ENCODE measurements at places on chromosomes 11 and 22. TPM values are rescaled to one million over a fixed set of nuclear protein-coding genes. Genes with fewer than 3 reads are reported as not detected.

- no peak for DNase-seq
Observed at GRCh38 chr22:25143156-25144076, 56.2 kb upstream of the CRYBB3 start.

DNA sequence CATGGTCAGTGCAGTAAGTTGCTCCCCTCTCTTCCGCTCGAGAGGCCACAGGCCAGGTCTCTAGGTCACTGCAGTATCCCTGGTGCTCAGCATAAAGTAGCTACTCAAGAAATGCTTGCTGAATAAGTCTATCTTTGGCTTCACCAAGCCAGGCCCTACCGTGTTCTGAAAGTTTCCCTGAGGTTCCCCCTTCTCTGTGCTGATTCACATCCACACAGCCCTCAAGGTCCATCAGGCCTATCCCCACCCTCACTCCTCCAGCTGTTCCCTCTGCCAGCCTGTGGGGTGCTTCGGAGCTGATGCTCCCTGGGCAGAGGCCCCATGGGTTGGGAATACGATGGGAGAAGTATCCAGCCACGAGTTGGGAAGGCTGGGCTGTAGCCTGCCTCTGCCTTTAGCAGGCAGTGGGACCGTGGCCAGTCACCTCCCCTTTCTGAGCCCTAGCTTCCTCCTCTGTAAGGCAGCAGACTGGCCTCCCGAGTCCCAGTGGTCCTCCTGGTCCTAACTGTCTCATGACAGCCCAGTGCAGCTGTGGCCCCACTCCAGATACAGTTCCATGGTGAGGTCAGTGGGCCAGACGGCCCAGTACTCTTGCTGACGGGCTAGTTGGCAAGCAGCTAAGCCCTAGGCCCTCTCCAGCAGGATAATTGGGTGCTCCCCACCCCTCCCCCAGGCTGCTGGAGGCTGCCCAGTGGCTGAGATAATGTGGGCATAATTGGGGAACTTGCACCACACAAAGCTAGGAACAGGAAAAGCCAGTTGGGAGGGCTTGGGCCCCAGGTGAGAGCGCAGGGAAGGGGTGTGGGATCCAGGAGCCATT lies 48.2 kb downstream of the NECTIN1 start:
- DNase-seq, result no peak

DNA sequence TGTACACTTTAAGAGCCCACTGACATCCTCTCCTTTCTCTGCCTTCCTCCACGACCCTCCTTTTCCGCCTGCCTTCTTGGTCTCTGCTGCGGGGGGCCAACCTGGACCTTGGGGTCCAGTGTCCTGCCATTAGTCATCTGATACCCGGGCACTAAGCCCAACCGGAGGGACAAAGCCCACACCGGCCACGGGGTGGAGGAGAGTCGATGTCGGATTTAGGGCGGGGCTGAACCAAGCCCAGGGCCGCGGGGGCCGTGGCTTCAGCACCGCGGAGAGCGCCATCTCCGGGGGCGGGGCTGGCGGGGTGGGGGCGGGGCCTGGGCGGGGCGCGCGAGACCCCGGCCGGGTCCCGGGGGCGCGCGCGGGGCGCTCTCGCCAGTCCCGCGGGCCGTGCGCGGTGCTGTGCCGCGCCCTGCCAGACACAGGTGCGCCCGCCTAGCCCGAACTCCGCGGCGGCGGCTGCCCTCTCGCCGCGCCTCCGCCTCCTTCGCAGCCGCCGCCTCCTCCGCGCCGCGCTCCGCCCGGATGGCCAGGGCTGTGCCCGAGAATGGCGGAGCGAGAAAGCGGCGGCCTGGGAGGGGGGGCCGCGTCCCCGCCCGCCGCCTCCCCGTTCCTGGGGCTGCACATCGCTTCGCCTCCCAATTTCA lies at the start of gene MAPK8IP1:
MAPK8IP1 (plus strand) TSS at position 378 of the 647 bp plus-strand sequence; CDS start at position 548, 170 bp downstream.
- peak; percentile 84 for DNase-seq

DNA sequence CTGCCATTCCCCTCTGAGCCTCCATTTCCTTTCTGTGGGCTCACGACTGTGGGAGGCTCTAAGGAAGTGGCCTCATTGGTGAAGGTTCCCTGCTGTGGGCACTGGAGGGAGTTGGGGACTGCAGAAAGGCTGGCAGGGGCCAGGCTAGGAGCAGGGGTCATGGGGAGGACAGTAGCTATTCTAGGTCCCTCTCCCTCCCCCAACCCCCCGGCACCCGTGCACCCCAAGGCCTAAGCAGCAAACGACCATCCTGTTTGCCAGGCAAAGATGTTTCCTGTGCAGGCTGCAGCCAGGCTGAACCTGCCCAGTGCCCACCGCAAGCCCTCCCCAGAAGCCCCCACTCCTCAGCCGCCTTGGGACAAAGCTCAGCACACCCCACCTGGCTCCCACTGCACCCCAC lies 189.4 kb downstream of the MN1 start:
- DNase-seq, result no peak

DNA sequence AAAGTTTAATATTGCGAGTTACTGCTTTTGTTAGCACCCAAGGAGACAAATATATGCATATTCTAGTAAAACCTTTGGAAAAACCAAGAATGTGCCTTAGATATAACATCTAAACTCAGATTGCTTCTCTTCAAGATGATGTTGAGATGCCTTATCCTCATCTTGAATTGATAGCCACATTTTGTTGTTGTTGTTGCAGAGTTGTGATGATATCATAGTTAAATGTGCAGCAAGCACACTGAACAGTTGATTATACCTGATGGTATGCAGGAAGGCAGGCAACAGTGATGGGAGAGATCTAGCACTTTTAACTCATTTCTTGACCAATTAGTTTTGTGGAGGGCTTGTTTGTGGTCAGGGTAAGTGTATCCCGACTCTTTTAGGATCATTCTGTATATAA lies 48.0 kb downstream of the KDM2A start:
- DNase-seq, result no peak

TSPAN18 gene
- total RNA-seq, result 13.9 TPM

LRRC32 gene
- 0.41 TPM for total RNA-seq

PATE4 gene
- total RNA-seq, result not detected

PLA2G3 gene
- under 0.01 TPM for total RNA-seq

OOSP3 gene
- total RNA-seq, result not detected

CSNK2A3 gene
- total RNA-seq, result 2.0 TPM

Measured in frontal cortex (tissue), 4 donors.